ENCODE measurements at places on chromosomes 4 and X.

GRCh38 chr4:38804654-38805295, at the start of gene TLR1:
Gene TLR1, minus strand, starts transcription at chr4:38804791. Its CDS starts 5,960 bp downstream, at chr4:38798831.
- DNase-seq: no peak

DNA sequence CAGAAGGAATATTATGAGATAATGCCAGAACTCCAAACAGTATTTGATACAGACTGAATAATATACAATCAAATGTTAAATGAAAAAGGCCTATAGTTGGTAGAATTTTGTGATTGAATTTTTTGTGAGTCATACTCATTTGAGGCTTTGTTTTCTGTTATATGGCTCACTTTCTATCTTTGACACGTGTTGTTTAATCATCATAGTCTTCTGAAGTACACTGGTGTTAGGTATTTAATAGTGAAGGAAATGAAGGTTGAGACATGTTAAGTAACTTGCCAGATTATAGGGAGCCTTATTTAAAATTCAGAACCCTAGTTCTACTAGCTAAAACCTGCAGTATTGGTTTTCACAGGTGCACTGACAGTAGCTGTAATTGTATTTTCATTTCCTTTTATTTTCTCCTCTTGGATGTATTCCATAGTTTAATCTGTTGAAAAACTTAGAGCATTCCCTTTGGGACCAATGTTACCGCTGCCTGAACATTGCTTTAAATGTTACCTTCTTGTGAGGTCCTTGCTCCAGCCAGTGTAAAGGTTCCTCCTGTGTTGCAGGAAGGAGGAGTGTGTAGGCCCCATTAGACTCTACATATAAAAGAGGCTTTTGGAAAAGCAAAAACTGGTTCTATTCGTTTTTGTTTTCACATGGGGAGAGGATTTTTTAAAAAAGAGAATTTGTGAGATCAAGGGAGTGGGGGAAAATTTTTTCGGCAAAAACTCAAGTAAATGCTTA, 224.1 kb downstream of the ARHGAP10 start:
- no peak for DNase-seq

DNA sequence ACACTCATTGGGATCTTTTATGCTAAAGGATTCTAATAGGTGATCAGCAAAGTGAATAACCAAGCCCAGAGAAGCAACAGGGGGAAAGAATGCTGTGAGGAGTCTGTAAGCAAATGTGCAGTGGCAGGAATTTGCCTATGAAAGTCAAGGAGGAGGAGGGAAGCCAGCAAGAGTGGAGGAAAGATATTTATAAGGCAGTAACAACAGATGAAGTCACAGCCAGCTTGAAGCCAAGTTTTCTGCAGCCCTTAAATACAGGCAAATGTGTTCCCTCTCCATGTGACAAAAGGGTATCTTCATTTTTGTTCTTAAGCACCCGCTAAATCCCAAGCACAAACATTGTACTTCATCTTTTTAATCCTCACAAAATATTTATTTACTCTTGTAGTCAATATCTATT, 275.0 kb upstream of the CLNK start:
- no peak for DNase-seq

GRCh38 chrX:113297437-113297836, 456.8 kb upstream of the AMOT start:
- DNase-seq: no peak

DNA sequence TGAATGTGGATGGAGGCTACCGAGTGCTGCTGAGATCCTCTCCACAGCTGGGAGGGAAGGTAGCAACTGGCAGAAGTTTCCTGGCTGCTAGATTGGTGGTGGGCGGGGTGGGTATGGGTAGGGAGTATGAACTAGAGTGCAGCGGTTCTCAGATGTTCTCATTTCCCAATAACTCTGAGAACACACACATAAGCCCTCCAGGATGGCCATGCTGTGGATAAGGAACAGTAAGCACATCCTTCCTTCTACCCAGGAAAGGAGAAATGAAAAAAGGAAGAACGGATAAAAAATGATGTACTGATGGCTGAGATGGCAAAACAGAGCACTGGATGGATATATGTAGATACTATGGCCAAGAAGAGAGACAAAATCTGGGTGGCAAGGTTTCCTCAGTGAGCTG, 116.0 kb downstream of the ZNF827 start:
- no peak for DNase-seq

DNA sequence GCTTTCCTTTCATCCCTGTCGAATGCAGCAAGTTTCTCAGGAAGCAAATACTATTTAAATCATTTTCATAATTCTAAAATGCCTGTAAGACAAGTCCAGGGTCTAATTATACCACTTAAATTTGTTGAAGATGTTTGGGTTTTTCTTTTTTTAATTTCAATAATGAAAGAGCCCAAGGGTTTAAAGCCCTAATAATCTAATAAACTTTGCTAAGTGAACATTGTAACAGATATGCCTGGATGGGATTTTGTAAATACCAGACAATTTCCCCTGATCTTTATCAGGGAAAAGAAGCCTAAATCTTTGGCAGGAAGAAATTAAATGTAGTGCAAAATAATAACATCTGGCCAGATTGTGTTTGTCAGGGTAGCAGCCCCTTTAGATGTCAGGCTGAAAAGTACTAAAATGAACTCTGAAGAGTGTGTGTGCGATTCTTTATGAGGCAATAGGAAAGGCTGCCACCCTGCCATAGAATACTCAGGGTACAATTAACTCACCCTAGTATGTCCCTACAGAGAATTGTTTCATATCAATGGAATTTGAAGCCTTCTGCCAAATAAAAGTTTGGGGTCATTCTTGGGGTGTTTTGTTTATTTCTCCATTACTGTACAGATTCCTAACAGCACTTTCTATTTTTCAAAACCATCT, 45.6 kb downstream of the GPC3 start:
- no peak for DNase-seq

- DNase-seq: no peak
Measured at GRCh38 chr4:120355881-120356280, 289.2 kb upstream of the MAD2L1 start.

DNA sequence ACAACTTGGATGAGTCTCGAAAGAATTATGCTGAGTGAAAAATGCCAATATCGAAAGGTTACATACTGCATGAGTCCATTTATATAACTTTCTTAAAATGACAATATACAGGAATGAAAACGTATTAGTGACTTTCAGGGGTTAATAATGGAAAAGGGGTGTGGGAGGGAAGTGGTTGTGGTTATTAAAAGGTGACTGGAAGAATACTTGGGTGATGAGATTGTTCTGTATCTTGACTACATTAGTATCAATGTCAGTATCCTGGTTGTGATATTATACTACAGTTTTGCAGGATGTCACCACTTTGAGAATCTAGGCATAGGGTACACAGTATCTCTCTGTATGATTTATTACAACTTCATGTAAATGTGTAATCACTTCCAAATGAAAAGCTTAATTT, 204.5 kb downstream of the DTHD1 start:
- no peak for DNase-seq

GRCh38 chr4:70991596-70991995, 1.9 kb upstream of the DCK start:
- DNase-seq: no peak

DNA sequence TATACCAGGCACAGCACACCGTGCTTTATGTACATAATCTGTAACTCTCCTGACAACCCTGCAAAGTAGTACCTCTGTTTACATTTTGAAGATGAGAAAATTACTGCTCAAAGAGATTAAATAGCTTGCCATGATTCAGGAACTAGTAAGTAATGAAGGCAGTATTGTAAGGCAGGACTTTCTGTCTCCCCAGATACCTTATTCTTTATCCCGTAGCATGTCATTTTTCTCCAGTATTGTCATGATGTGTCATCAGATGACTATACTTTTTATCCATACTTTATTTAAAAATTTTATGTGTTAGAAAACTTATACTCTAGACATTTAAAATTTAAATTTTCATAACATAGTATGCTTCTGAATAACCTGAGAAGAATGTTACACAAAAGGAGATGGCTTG, 188.3 kb upstream of the NUDT6 start:
- DNase-seq: no peak

DNA sequence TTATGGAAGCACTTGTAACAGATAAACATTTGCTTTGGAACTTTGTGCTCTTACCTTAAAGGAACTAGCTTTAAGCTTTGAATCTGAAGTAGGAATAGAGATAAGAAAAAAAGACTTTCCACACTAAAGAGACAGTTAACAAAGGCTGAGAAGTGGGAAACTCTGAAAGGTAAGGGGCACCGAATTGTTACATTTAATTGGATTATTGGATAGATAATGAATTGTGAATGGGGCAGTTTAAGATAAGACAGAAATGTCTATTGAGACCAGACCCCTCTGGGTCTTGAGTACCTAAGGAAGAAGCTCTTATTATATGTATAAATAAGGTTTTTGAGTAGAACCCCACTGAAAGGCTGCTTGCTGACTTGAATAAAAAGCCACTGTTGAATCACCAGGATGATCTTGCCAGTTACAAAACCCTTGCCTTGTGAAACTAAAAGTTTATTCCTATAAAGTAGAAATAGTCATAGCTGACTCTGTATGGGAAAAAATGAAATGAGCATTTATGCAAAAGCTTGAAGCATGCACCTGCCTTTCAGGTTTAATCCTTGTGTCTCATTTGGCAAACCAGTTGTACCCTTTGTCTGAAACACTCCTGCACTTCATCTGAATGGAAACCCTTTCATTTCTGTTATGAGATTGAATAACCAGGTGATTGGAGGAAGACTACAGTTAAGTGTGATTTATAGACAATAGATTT, 423.2 kb downstream of the RPA4 start:
- no peak for DNase-seq

- no peak for DNase-seq
Measured at GRCh38 chr4:81136161-81136905, 78.7 kb downstream of the PRKG2 start.

GRCh38 chrX:71225676-71226075, 2.7 kb downstream of the GJB1 start:
- DNase-seq: no peak

DNA sequence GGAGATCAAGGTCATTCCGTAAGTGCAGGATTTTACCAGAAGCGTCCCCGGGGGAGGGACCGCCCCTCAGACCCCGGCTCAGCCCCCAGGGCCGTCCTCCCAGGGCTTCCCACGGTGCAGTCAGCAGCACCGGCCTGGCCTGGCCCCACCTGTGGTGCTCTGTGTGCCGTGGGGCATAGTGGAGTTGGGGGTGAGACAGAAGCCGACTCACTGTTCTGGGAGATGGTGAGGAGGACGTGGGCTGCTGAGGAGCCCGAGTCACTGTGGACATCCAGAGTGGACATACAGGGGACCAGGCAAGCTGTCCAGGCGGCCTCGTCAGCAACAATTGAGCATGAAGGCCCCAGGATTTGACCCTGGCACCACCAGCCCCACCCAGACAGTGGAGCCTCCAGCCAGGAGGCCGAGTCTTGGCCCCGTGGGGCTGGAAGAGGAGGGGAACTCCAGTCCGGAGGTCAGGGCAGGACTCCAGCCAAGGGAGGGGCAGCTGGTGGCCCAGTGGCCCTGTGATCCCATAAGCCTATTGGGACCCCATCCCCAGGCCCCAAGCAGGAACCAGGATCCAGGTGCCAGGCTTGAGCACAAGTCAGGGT, 19.1 kb downstream of the ATP5ME start:
- DNase-seq: no peak

- DNase-seq: no peak
Measured at GRCh38 chr4:144531841-144532240, 114.1 kb upstream of the HHIP start.

- DNase-seq: no peak
Measured at GRCh38 chrX:66144258-66144657, 19.8 kb upstream of the HEPH start.

GRCh38 chr4:4825431-4825830, 34.0 kb upstream of the MSX1 start:
- no peak for DNase-seq

All from thyroid gland (tissue), 4 donors.